ENCODE measurements at places on chromosomes 1 and 21.

DNA sequence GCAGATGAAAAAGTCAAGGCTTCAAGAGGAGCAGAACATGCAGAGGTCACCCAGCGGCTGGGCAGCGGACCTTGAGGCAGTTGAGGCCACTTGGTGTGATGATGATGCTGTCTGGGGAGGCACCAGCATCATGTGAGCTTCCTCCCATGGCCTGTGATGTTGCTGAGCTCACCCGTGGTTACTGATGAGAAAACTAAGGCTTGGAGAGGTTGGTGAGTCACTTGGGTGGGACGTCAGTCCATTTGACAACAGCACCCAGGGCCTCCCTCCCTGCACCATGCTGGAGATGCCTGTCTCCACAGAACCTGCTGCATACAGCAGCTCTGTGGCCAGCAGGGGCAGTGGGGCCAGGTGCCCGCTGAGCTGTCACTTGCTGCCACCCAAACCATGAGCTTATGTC is 146.8 kb downstream of the NPHP4 start:
- no peak for DNase-seq

- DNase-seq: no peak
Observed at GRCh38 chr1:115056395-115056798, 26.8 kb downstream of the TSHB start.

DNA sequence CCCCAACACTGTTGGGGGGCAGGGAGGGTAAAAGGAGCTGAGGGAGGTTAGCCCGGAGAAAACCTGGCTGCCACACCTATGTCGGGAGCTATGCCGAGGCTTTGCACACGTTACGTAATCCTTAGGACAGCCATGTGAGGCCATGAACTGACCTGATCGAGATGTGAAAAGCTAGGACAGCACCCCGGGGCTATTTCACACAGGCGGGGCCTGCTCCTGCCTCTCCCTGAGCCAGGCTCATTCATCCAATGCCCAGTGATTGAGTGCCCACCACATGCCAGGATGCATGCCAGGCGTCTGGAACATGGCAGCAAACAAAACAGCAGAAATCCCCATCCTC is 30.2 kb downstream of the LDLRAP1 start:
- DNase-seq: no peak

GRCh38 chr1:153678519-153679336 is at the start of gene NPR1:
Gene NPR1 (plus strand): TSS chr1:153678688. CDS start chr1:153679109, 421 bp downstream.
- DNase-seq: no peak

GRCh38 chr1:227215863-227216510 is 102.3 kb downstream of the CDC42BPA start:
- no peak for DNase-seq

GRCh38 chr1:11728126-11728806 is 7.7 kb upstream of the AGTRAP start:
- DNase-seq: no peak

- DNase-seq: no peak
Observed at GRCh38 chr1:89262643-89263042, 10.0 kb downstream of the GBP5 start.

- no peak for DNase-seq
Observed at GRCh38 chr1:100423832-100424337, 71.6 kb downstream of the CDC14A start.

DNA sequence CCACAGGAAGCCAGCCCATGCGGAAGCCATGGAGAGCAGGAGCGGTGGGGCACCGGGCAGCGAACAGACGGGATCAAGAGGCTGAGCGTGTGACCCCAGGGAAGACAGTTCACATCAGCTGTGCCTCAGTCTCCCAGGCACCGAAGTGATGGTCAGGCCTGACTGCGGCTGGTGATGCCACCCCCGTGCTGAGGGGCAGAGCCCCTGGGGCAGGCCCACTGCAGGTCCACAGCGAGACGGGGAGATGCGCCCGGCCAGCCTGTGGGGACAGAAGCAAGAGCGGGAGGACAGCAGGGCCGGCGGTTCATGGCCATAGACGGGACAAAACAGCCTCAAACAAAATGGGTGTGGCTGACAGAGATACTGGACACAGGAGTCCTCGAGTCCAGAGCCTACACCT is 93.8 kb downstream of the RIPK4 start:
- no peak for DNase-seq

DNA sequence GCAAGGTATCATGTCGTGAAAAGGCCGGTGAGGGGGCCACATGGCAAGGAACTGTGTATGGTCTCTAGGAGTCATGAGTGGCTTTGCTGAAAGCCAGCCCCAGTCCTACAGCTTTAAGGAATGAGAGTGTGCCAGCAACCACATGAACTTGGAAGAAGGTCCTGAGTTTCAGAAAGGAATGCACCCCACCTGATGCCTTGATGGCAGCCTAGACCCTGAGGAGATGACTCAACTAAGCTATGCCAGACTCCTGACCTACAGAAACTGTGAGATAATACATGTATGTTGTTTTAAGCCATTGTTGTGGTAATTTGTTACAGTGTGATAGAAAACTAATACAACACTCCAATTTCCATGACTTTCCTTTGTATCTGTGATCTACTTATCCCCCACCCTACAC is 33.5 kb upstream of the AKT3 start:
- no peak for DNase-seq

GRCh38 chr1:170307426-170307825 is 161.7 kb downstream of the NTMT2 start:
- DNase-seq: no peak

- no peak for DNase-seq
Observed at GRCh38 chr1:247177755-247178154, 5.9 kb upstream of the ZNF124 start.

DNA sequence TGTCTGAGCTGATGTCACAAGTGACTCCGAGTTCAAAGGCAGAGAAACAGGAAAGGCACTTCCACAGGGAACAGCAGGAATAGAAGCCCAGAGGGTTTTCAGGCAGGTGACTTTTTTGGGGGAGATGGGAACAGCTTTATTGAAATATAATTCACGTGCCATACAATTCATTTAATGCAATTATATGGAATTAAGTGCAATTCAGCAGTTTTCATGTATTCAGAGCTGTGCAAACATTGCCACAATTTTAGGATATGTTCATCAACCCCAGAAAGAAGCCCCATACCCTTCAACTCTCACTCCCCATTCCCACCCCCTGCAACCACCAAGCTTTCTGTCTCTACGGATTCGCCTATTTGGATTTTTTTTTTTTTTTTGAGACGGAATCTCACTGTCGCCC is 17.0 kb downstream of the KCNAB2 start:
- no peak for DNase-seq

- no peak for DNase-seq
Observed at GRCh38 chr1:230393722-230394121, 32.4 kb downstream of the PGBD5 start.

All from activated CD8-positive, alpha-beta memory T cell treated with anti-CD3 and anti-CD28 coated beads for 1 hour (primary cell).